H4 (cell line): ENCODE measurements at places on chromosomes 7 and 10. TPM values are rescaled to one million over a fixed set of nuclear protein-coding genes. Genes with fewer than 3 reads are reported as not detected.
A peak's percentile ranks its signal among the peaks of the same experiment; 100 is the strongest.

GRCh38 chr10:10699427-10699826 lies 318.2 kb upstream of the CELF2 start:
- DNase-seq = no peak

DNA sequence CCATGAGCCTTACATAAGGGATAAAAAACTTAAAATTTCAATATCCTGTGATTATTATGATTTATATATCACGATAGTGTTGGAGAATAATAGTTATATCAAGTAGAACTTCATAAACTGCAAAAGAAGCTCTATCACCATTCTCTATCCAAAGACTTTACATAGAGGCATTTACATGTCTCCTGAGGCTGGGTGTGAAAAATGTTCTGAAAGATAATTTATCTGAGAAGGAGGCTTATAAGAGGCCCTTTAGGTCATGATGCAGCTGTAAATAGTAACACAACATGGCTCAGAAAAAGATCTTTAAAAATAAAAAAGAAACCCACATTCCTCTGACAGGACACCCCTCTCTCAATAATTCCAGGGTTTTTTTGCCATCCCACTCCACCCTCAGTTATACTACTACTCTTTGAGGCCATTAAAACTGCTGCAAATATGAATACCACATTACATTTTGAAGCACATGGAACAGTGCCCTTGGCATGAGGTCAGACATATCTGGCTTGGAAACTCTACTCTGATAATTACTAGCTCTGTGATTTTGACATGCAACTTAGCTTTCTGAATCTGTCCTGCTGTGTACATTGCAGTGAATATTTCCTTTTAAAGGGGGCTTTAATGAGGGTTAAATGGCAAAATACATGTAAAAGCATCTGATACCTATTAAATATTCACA lies 55.5 kb downstream of the SLC16A12 start:
- DNase-seq = no peak

DNA sequence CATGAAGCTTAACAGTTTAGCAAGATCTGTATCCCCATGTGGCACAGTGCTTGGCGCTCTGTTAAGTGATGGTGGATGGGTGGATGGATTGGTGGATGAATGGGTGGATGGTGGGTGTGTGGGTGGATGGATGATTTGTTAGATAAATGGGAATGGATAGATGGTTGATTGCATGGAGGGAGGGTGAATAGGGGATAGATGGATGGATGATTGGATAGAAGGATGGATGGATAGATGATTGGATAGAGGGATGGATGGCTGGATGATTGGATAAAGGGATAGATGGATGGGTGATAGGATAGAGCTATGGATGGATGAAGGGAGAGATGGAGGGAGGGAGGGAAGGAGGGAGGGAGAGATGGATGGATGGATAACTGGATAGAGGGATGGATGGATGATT lies 229.7 kb downstream of the CUX1 start:
- DNase-seq = no peak

GRCh38 chr10:119408969-119409371 lies 133.5 kb downstream of the RGS10 start:
- no peak for DNase-seq

DNA sequence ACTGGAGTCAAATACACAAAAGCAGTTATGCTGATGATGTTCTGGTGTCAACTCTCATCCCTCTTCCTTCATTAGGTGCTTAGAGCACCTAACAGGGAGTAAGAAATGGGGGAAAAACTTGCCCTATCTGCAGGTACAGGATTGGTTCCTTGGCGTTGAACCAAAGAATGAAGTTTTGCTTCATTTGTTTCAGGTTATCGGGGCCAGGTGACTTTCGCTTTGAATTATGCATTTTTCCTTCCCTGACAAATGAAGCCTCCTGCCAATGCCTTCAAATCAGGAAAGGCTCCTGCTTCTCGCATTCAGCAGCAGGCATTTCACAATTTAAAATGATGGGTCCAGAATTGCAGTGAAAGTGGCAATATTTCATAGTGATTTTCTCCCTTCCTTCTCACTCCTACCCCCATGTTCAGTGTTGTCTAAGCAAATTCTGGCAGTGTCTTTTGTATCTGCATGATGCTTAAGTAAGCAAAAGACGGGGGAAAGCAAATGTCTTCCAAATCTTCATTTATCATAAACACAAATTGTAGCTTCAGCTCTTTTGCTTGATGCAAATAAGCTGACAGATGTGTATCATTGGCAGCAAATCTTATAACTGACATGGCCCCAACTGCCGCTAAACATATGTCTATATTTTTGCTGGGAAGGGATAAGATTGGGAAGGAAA lies 29.4 kb downstream of the DNAJB9 start:
- no peak for DNase-seq

DNA sequence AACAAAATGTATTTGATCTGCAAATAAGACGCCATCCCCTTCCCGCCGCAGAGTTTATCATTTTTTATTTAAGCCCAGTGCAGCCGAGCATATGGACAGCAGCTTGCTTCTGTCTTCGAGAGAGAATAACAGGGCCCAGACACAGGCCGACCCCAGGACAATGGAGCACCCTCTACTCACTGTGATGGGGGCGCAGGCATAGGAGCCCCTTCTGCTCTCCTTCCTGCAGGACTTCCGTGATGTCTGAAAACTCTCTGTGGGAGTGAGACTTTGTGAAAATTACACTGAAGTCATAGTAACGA lies 134.8 kb downstream of the OAT start:
- DNase-seq = no peak

GRCh38 chr10:75430000-75430763 lies 1.2 kb upstream of the LRMDA start:
- no peak for DNase-seq

DNA sequence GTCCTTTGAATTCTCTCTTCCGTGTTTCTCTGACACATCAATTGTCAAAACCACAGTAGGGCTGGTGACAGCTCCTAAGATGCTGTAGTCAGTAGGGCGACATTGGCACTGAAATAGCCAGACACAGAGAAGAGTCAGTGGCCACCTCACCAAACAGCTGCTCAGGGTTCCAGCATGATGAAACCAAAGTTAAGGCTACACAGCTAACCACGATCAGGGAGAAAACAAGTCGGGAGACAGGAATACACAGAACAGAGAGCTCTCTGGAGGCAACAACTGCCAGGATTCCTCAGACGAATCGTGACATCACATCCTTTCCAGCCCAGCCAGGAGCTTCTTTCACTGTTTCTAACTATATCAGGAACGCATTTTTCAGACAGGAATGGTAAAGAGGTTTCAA lies 922.2 kb downstream of the SORCS1 start:
- DNase-seq = peak; percentile 21

DNA sequence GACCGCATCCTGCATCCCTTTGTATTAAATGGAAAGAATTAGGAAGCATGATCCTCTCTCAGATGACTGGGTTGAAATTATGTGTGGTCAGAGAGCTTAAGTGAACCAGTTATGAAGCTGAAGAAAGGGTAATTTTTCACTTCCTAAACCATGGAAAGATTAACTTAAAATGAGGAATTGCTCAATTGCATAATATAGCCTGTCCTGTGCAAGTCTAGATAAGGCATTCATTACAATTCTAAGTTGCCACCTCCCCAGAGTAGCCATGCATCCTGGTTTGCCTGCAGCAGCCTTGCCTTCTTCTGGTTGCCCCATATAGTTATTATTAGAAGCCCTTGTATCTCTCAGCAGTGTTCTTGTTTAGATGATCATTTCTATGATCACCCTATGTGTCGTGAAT lies 45.3 kb downstream of the STARD3NL start:
- no peak for DNase-seq

DNA sequence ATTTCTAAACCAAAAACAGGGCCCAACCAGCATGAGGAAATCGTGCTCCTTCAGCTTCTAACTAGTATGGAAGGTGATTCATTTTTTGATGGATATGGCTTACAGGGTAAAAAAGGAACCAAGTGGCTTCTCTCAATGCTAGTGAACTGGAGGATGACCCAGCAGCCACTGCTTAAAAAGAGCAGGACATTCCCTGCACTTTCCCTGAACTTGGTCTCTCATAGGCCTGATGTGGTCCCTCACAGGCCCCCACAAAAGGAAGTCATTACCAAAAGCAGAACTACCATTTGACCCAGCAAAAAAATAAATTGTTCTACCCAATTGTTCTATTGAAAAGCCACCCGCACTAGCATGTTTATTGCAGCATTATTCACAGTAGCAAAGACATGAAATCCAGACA lies 188.8 kb downstream of the CALN1 start:
- no peak for DNase-seq

DNA sequence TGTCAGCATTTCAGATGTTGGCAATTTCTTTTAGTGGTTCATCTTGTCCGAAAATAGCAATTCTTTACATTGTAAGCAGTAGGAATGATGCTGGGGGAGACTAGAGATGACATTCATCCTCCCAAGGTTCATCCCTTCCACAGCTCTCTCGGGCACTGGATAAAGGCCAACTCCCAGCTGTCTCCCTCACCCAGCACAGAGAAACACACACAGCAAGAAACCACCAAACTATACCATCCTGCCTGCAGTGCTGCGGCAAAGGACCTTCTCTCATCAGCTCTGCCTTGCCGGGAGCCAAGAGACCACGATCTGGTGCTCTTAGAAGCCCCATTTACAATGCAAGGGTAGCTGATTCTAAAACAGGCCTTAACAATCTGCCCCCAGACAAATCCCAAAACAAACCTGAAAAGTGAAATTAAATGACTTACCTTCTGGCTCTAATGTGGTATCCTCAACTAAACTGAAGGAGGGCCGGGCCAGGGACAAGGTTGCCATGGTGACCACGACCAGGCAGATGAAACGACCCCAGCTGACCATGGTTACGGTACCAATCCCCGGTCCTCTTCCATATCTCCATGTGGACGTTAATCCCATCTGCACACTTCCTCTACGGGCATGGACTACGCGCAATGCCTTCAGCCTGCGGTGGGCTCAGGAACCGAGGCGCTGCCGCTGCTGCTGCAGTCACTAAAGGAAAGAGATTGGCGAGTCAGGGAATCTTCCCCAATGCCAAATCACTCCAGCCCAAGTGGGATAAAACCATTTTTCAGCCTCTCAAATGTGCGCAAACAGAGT lies 4.8 kb downstream of the FGFR2 start:
- no peak for DNase-seq

DNA sequence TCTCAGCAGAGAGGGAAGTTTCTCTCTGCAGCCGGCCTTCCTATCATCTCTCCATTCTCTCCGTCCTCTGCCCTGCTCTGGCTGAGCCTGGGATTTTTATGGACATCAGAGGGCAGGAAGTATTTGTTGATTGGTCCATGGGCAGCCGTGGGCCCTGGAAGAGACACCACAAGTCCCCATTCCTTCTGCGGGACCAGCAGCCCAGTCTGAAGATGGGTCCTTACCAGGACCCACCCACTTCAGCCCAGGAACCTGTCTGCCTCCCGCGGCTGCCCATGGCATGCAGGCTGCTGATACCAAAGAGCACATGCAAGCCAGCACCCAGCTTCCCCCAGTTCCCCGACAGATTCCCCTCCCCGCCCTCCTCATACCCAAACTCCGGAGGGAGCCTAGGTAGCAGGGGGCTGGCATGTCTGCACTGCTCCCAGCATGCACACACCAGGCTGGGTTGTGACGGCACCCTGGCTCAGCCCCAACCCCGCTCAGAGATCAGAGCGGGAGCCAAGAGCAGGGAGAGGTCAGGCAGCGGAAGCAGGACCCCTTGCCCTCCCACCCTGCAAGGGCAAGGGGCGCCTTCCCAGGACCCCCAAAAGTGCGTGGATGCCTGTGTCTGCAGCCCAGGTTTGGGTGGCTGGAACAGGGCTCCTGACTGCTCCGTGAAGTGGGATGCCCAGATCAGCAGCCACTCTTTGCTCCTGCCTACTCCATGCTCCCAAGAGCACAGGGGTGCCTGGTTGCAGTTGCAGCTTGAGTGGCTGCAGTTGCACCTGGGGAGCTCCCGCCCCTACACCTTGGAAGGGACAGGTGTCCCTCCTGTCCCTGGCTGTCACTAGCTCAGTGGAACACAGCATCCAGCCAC lies 538.6 kb upstream of the POT1 start:
- DNase-seq = no peak

DNA sequence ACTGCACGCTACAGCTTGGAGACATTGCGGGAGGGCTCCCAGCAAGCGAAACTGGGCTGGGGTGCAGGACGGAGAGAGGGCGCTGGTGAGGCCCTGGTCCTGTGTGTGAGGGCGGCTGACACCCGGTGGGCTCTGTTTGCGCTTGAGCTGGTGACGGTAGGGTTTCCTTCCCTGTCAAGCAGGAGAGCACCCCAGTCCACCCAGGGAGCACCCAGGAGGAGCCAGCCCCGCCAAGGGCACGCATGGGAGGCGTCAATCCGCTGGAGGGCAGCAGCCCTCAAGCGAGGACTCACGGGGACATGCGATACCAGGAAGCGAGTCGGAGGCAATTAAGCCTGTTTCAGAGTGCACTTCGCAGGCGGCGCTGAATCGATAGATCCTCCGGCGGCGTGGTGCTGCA lies 109.4 kb downstream of the MAD1L1 start:
- DNase-seq = no peak

DNA sequence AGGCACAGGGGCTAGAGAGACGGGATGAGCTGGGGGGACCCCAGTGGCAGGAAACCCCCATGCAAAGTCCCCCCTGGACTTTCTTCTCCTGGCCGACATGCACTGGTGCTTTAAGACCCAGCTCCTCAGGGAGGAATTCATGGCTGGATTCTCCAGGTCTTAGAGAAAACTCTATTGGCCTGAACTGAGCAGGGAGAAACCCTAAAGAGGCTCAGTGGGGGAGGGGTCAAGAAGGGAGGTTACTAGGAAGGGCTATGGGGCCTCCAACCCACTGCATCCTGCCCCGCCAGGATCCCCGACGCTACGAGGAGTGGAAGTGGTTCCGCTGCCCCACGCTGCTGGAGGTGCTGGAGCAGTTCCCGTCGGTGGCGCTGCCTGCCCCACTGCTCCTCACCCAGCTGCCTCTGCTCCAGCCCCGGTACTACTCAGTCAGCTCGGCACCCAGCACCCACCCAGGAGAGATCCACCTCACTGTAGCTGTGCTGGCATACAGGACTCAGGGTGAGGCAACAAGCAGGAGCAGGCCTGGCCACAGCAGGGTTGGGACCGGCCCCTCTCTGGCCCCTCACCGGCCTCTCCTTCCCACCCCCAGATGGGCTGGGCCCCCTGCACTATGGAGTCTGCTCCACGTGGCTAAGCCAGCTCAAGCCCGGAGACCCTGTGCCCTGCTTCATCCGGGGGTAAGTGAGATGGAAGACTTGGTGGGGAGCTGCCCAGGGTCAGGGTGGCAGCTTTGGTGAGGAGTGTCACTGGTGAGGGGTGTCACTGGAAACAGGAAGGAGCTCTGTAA lies 13.8 kb downstream of the ATG9B start:
- DNase-seq = no peak

Gene SOSTDC1
- 5.7 and 6.9 TPM in 2 replicates for total RNA-seq

Gene CTNNA3
- 0.02 TPM in 1 of 2 replicates, not detected in the other for total RNA-seq

Gene CALD1
- 152 and 195 TPM in 2 replicates for total RNA-seq

Gene PTN
- 65.8 and 83.7 TPM in 2 replicates for total RNA-seq

Gene GRM3
- not detected in 2 replicates for total RNA-seq

Gene GOLGA7B
- total RNA-seq = 0.04 and 0.08 TPM in 2 replicates

Gene SFR1
- 8.9 and 9.3 TPM in 2 replicates for total RNA-seq

Gene GIMAP8
- total RNA-seq = not detected in 2 replicates

Gene PKD2L1
- total RNA-seq = not detected in 2 replicates

Gene ATOH7
- 0.27 and 0.88 TPM in 2 replicates for total RNA-seq

Gene SH2D4B
- not detected in 2 replicates for total RNA-seq

Gene TUBAL3
- total RNA-seq = 0.25 TPM in 1 of 2 replicates, not detected in the other
